ENCODE measurements at places on chromosomes 5 and 9.

- no peak for DNase-seq
- no peak overlapping the region for H3K4me3 ChIP-seq
- no peaks in the 10 kb centered on the region for H3K4me1 ChIP-seq
- no peak overlapping the region for H3K27ac ChIP-seq
- H3K27me3 ChIP-seq: no peaks in the 10 kb centered on the region
These were observed 450.5 kb downstream of the ELAVL2 start for GRCh38 chr9:23375511-23375910.

- H3K36me3 ChIP-seq: no peaks in the 10 kb centered on the region
- H3K4me1 ChIP-seq: peaks cover 10% of the 10 kb centered on the region
- H3K4me3 ChIP-seq: peak overlapping the region; percentile 68
- no peak overlapping the region for H3K27ac ChIP-seq
These were observed 81.7 kb upstream of the ZBTB43 start for GRCh38 chr9:126722922-126723806.

DNA sequence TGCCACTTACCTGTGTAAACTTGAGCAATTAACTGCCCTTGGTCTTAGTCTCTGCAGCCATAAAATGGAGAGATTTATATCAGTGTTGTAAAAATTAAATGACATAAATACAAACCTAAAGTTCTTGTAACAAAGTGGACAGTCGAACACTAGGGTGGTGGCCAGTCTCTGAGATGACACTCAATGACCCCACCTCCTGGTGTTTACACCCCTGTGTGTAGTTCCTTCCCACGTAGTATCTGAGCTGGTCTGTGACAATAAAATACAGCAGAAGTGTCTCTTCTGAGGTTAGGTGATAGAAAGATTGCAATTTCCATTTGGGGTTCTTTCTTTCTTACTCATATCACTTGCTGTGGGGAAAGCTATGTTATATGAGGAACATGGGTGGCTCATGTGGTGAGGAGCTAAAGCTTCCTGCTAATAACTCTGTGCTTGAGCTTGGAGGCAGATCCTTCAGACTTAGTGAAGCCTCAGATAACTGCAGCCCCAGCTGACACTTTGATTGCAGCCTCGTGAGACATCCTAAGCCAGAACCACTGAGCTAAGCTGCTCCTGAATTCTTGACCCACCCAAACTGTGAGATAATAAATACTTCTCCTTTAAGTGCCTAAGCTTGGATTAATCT, 173.4 kb upstream of the CHD1 start:
- no peak overlapping the region for H3K4me3 ChIP-seq
- H3K27me3 ChIP-seq: peaks cover 36% of the 10 kb centered on the region
- H3K27ac ChIP-seq: no peak overlapping the region

DNA sequence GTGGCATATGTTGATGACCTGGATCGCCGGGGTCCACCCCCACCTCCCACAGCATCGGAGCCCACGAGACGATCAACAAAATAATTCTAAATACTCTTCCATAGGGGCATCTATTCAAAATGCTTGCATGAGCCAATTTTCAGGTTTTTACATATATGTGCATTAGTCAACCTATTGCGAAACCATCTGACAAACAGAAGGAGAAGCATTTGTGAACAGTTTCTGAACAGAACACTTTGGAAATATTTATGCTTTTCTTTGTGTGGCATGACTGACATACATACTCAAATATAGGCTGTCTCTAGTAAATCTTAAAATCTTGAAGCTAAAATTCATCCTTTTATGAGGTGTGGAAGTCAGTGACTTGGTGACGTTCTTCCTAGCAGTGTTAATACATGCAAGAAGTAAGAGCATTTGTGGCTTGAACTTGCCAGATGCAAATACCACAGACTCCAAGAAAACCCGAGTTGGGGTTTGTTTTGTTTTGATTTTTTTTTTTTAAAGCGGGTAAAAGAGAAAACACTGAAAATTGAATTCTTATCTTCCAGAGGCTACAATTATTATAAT, 5.3 kb downstream of the GPR151 start:
- H3K27me3 ChIP-seq: no peaks in the 10 kb centered on the region
- no peak overlapping the region for H3K4me3 ChIP-seq
- H3K27ac ChIP-seq: no peak overlapping the region
- peaks cover 33% of the 10 kb centered on the region for H3K36me3 ChIP-seq
- peaks cover 3% of the 10 kb centered on the region for H3K4me1 ChIP-seq
- no peak for DNase-seq

DNA sequence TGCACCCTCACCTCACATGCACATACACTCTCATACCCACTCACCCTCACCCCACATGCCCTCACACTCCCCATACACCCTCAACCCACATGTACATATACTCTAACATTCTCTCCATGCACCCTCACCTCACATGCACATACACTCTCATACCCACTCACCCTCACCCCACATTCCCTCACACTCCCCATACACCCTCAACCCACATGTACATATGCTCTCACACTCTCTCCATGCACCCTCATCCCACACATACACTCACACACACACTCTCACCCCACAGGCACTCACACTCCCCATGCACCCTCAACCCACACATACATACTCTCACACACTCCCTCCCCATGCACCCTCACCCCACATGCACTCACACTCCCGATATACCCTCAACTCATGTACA, 550.2 kb upstream of the DAP start:
- no peak overlapping the region for H3K27ac ChIP-seq
- DNase-seq: no peak
- H3K27me3 ChIP-seq: no peaks in the 10 kb centered on the region
- no peaks in the 10 kb centered on the region for H3K36me3 ChIP-seq
- H3K4me1 ChIP-seq: no peaks in the 10 kb centered on the region

GRCh38 chr9:114278881-114279570, 43.9 kb upstream of the ORM1 start:
- no peak for DNase-seq
- no peak overlapping the region for H3K27ac ChIP-seq
- H3K36me3 ChIP-seq: peaks cover 35% of the 10 kb centered on the region
- H3K27me3 ChIP-seq: no peaks in the 10 kb centered on the region
- peaks cover 14% of the 10 kb centered on the region for H3K4me1 ChIP-seq
- no peak overlapping the region for H3K4me3 ChIP-seq

- H3K27me3 ChIP-seq: no peaks in the 10 kb centered on the region
- DNase-seq: no peak
- H3K36me3 ChIP-seq: peaks cover 49% of the 10 kb centered on the region
These were observed 22.7 kb downstream of the CCNH start for GRCh38 chr5:87390075-87390474.

GRCh38 chr9:68808338-68808890, 103.4 kb downstream of the PIP5K1B start:
- H3K36me3 ChIP-seq: no peaks in the 10 kb centered on the region
- no peak overlapping the region for H3K27ac ChIP-seq
- no peak overlapping the region for H3K4me3 ChIP-seq
- H3K27me3 ChIP-seq: peaks cover 3% of the 10 kb centered on the region

- no peak for DNase-seq
- H3K4me3 ChIP-seq: no peak overlapping the region
- no peak overlapping the region for H3K27ac ChIP-seq
- H3K4me1 ChIP-seq: peaks cover under 1% of the 10 kb centered on the region
These were observed 7.6 kb upstream of the AK3 start for GRCh38 chr9:4748612-4749011.

DNA sequence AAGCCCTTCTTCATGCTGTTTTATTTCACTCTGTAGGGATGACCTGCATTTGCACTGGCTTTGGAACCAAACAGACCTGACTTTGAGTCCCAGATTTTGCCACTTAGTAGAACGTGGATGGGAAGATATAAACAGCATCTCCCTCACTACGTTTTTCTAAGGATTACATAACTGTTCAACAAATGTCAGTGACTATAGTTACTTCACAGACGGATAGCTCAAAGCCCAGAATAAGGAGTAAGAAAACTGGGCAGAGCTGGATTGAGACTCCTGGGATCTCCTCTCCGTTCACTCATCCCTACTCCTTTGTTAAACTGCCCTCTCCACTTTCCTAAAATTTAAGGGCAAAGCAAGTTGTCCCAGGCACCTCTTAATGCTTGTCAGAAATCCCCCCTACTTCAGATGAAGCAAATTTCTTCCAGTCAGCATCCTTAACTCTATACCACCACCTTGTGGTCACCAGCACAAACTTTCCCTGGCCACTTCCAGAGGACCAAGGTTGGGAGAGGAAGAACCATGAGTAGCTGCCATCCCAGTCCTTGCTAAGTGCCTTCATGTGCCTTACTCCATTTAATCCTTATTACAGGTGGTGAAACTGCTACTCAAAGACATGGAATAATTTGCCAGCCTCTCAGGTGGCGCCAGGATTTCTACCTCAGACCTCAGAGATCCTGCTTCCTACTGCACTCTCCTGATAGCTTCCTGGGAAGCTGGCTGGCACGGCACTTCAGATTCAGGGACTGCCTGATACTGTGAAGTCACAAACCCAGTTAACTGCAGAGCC, 38.4 kb downstream of the EGR1 start:
- no peak overlapping the region for H3K4me3 ChIP-seq
- no peak for DNase-seq
- no peak overlapping the region for H3K27ac ChIP-seq

DNA sequence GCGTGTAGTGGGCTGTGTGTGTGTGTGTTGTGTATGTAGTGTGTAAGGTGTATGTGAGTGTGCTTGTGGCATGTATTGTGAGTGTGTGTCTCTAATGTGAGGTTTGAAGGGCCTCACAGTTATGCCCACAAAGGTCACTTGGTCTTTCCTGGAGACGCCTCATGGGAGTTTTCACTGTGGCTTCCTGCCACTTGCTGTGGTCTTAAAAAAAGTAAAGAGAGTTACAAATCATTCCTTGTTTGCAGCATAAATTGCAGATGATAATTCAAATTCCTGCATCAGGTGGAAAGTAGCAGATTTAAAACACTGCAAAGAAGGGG, 72.6 kb downstream of the TENT4A start:
- H3K4me3 ChIP-seq: no peak overlapping the region
- no peaks in the 10 kb centered on the region for H3K4me1 ChIP-seq
- H3K27ac ChIP-seq: no peak overlapping the region
- peaks cover 8% of the 10 kb centered on the region for H3K27me3 ChIP-seq
- DNase-seq: no peak

GRCh38 chr5:91668261-91668660, 285.1 kb upstream of the ARRDC3 start:
- no peak overlapping the region for H3K27ac ChIP-seq
- no peak for DNase-seq
- no peaks in the 10 kb centered on the region for H3K4me1 ChIP-seq

DNA sequence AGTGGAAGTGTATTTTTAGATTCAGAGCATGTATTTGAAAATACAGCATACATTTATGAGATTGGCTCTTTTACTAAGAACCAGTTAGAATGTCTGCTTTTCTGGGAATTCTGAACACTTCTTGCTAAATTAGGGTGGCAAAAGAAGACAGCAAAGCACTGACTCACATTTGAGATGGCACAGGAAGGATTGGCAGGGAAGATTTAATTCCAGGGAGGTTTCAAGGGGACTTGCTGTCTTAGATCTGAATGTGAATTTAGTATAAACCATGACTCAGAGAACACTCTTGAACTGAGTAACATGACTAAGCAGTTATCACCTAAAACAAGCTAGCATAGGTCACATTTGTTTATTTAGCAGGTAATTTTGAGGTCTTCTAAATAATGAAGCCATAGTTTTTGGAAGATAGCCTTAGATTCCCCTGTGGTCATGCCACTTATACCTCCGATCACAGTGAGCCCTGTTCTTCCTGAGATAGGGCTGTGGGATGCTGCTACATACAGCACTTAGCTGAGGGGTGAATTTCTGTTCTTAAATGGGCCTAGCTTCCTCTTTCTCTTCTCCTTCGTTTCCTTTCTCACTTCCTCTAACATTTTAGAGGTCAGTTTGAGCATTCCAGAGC, 173.8 kb downstream of the PCSK1 start:
- H3K4me3 ChIP-seq: no peak overlapping the region
- H3K36me3 ChIP-seq: no peaks in the 10 kb centered on the region
- H3K27me3 ChIP-seq: no peaks in the 10 kb centered on the region
- no peak for DNase-seq
- H3K27ac ChIP-seq: no peak overlapping the region

DNA sequence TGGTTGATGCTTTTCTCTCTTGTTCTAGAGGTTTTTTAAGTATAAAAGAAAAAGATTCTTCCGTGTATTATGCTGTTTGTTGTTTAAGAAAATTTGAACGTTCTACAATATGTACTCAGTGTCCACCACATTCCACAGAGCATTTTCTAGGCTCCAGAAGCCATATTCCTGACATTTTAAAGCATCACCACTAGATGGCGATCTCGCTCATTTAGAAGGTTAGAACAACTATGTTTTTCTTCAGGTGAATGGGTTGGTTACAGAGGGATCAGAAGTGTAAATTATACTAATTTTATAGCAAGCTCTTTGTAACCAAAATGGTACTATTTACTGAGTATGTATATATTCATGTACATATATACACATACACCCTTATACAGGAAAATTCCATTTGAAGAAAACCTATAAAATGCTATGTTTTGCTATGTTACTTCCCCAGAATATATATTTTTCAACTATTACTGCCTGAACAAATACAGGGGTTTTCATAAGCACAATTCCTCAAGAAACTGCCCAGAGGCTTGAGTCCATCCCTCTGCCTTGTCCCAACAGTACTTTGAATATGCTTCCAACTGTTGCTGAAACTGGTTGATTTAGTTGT, 284.3 kb downstream of the CCDC171 start:
- DNase-seq: no peak
- H3K27me3 ChIP-seq: no peaks in the 10 kb centered on the region
- peaks cover 12% of the 10 kb centered on the region for H3K4me1 ChIP-seq
- H3K27ac ChIP-seq: no peak overlapping the region
- H3K36me3 ChIP-seq: no peaks in the 10 kb centered on the region
- H3K4me3 ChIP-seq: no peak overlapping the region

DNA sequence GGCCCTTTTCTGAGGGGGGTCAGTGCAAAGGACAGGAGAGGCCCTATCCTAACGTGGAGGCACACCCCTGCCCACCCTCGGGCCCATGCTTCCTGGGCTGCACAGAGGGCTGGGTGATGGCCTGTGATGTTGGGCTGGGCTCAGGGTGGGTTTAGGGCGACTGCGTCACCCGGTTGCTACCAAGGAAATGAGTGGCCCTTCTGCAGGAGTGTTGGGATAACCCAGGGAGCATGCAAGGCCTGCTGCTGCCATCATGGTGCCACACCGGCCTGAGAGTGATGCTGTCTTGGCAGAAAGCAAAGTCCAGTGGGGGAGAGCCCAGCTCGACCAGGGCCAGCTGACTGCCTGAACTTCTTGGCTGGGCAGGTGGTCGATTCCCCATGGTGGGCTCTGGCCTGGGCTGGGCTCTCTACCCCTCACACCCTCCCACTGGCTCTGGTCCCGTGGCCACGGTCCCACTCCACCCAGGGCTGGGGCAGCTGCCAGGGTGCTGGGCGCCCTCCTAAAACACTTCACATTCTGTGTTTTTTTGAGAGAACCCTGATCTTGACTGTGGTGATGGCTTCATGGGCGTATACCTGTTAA, 21.5 kb upstream of the MRNIP start:
- H3K4me1 ChIP-seq: no peaks in the 10 kb centered on the region
- H3K4me3 ChIP-seq: no peak overlapping the region
- no peaks in the 10 kb centered on the region for H3K27me3 ChIP-seq
- no peak for DNase-seq
